ENCODE measurements at places on chromosomes 3 and 15.

- no peak for DNase-seq
Measured at GRCh38 chr15:41795996-41796856, 21.9 kb downstream of the MAPKBP1 start.

DNA sequence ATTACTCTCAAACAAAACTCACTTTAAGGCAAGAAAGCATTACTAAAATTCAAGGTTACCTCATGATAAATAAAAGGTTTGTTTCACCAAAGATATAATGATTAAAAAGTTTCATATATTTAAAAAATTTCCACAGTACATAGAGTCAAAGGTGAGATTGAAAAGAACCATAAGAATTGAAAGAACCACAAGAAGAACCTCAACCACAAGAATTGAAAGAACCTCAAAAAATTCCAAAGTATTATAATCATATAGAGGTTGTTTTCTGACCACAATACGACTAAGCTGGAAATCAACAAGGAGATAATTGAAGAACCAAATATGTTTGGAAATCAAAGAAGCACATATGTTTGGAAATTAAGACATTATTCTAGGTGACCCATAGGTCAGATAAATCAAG lies 52.7 kb downstream of the SLC25A36 start:
- no peak for DNase-seq

GRCh38 chr3:69914395-69914794 lies 85.1 kb upstream of the SAMMSON start:
- no peak for DNase-seq

- DNase-seq, result no peak
Measured at GRCh38 chr3:95215437-95215957, 1152.6 kb downstream of the NSUN3 start.

- DNase-seq, result no peak
Measured at GRCh38 chr3:21117370-21117769, 633.6 kb downstream of the ZNF385D start.

DNA sequence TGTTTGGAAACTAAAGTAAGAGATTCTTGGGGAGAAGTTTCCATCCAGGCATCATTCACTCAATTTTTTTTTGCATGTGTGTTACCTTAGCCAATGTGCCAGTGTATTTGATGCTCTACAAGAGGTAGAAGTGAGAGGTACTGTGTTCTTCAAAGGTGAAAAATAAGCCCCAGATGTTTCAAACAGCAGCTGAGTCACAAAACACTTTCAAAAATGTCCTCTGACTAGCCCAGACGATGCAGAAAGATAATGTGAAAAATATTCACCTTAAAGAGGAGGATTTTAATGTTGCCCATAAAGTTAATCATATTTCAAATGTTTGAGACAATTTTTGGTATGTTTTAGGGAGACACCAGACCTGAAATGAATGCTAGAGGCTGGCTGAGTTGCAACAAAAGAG lies 107.7 kb upstream of the RASGRP1 start:
- no peak for DNase-seq

Measured in GM12864 (cell line).